ENCODE measurements at places on chromosomes 11 and 22.

DNA sequence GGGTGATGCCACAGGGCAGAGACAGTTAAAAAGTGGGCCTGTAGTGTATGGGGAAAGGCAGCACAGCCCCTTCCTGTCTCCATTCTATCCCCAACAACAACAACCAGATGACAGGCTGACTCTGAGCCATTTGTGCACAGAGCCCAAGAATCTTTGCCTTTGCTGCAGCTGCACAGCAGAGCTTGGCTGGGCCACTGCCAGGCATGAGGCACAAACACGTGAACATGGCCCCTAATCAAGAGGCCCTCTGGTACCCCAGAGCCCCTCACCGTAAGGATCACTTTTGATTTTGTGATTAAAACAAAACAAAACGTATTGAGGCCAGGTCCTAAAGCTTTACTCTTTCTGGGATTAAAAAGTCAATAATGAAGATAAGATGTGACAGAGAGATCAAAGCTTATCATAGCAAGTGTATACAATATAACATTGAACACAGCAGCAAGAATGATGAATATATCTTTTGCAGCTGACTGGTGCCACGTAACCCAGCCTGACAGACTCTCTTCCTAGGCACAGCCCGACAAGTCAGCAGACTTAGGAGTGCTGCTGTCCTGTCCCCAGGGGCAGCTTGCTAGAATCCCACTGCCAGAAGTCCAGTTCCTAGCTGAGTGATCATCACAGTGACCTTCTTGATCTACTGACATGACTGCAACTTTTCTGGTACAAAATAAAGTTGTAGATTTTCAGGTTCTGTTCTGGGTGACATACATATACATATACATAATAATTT is 117.8 kb downstream of the SERGEF start:
- no peak for DNase-seq

DNA sequence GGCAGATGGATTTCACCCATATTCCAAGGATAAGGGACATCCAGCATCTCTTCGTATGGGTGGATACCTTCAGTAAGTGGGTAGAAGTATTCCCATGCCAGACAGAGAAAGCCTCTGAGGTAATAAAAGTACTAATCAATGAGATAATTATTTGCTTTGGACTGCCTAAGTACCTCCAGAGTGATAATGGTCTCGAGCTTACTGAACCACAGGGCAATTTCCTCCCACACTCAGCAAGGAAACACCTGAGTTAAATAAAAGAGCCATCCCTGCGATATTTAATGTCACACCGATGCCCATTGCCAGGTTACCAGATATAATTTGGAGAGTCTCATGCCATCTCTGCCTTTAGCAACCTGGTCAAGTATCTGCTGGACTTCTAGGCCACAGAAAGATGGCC is 70.6 kb upstream of the MPEG1 start:
- DNase-seq, result no peak

DNA sequence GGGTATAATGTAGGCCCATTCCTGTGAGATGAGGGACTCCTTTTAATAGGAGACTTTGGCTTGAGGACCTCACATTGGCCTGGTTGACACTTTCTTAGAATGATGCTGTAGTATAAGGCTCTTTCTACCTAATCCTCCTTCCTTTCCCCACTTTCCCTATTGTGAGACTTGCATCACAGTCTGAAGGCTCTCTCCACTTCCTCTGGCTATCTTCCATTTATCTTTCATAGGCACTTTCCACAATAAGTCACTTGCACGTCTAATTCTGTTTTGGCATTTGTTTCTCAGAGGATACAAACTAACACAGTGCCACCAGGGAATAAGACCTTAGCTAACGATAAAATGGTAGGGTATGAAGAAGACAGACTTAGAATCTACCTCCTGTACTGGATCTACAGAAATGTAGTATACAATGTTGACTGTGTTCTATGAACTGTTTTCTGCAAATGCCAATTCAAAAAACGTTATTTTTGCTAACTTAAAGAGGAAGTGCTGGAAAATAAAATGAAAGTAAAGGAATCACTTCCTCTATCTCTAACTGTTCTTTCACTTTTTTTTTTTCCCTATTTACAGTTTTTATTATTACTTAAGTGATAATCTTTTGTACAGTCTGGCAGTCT is 17.9 kb upstream of the PDE3B start:
- no peak for DNase-seq

- DNase-seq, result no peak
Observed at GRCh38 chr22:50083462-50084079, 1.7 kb downstream of the MLC1 start.

GRCh38 chr11:66287889-66288670 is 863 bp downstream of the YIF1A start:
- no peak for DNase-seq

DNA sequence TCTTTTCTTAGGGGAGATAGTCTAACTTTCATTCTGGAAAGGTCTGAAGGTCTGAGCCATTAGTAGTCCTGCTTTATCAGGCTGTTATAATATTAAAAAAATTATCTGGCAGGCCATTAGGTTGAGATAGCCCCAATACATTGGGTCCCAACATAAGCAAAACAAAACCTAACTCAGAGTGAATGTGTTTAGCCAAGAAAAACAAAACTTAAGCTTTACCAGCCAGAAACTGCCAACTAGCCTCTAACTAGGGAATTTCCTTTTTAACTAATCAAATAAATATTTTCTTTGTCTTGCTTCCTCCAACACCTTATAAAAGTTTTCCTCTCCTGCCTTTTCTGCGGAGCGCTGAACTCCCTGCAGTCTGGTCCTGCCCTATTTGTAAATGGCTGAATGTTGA is 1137.7 kb upstream of the CNTN5 start:
- DNase-seq, result no peak

DNA sequence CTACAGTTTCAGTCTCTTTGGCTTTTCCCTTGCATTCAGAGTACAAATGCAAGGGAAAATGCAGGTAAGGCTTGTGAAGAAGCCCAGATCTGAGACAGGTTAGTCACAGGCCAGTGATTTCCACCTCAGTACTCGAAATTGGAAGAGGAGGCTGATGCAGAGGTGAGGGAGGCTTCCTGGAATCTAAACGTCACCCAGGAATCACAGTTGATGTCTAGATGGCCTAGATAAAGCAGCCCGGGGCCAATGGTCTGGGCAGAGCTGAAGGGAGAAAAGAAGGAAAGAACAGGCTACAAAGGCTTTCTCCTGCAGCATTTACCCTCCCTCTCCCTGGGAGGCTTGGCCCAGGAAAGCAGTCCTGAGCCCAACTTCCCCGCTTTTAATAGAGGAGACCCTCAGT is 8.5 kb downstream of the TRIM6 start:
- no peak for DNase-seq

DNA sequence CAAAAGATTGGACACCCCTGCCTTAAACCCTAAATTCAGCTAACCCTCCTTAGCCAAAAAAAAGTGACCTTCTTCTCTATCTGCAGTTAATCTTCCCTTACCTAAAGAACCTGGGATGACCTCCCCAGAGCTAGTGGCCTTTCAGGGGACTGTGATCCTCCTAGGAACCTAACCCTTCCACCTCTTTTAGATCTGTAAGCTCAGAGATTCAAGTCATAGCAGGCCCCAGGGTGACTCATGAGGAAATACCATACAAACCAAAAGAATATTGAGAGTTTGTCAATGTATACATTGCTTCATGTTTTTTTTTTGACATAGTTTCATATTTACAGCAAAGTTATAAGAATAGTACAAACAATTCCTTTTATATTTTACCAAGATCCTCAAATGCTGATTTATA is 38.3 kb upstream of the CXCR5 start:
- DNase-seq, result no peak

DNA sequence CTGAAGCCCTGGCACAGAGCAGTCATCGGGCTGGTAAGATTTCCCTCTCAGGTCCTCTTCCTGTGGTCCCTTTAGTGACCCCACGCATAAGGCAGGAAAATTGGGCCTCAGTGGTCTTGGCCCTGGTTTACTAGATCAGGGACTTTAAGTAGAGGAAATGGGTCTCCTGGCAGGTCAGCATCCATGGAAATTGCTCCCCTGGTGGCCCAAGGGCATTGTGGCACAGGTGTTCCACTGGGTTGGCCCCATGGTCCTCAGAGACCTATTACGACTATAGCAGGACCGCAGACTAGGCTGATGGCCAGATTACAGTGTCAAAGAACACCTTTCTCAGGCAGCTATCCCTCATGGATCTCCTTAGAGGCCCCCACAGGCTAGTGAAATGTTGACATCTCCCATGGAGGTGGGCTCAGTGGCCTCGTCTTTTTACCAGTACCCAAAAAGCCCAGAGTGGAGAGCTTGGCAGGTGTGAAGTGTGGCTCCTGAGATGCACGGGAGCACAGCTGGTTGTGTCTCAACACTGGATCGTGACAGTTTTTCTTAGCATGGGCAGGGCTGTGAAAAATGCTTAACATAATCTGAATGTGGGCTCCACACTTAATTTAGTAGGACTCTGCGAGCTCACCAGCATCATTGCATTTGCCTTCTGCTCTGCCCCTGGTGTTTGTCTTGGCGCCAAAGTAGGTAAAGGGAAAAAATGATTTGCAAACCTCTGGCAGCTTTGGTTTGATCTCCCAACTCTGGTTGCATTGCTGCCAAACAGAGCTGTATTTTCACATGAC is 74.2 kb downstream of the ZBTB16 start:
- no peak for DNase-seq

GRCh38 chr22:25420925-25421904 is 143.3 kb upstream of the GRK3 start:
- DNase-seq, result no peak

GRCh38 chr11:121374286-121374985 is 77.7 kb upstream of the SORL1 start:
- no peak for DNase-seq

- DNase-seq, result no peak
Observed at GRCh38 chr11:68948496-68948895, 32.3 kb downstream of the MRGPRD start.

- DNase-seq, result no peak
Observed at GRCh38 chr11:16859651-16860050, 121.2 kb downstream of the C11orf58 start.

- DNase-seq, result no peak
Observed at GRCh38 chr11:45872651-45873356, 12.6 kb upstream of the MAPK8IP1 start.

GRCh38 chr11:95918056-95918455 is 5.9 kb downstream of the MTMR2 start:
- DNase-seq, result no peak

- no peak for DNase-seq
Observed at GRCh38 chr11:62142921-62143320, 19.1 kb downstream of the INCENP start.

DNA sequence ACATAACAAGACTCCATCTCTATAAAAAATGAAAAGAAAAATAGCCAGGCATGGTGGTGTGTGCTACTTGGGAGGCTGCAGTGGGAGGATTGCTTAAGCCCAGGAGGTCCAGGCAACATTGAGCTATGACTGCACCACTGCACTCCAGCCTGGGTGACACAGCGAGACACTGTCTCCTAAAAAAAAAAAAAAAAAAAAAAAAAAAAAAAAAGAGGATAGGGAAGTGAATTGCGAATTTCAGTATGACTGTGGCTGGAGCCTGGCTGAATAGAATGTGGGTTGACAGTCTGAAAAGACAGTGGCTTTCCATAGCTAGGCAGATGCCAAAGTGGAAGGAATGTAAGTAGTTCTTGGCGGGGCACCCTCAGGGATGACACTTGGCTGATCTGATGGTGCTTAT is 6.4 kb upstream of the LDHAL6A start:
- no peak for DNase-seq

Measured in activated gamma-delta T cell treated with anti-CD3 and anti-CD28 coated beads, Interleukin-2, amount 50 U/mL, for 16 hours (primary cell).